ENCODE measurements at places on chromosomes 1 and 21.

GRCh38 chr1:243792891-243793290 lies 57.2 kb downstream of the AKT3 start:
- no peak for DNase-seq

- no peak for DNase-seq
Measured at GRCh38 chr1:23999156-23999671, 19.1 kb upstream of the SRSF10 start.

DNA sequence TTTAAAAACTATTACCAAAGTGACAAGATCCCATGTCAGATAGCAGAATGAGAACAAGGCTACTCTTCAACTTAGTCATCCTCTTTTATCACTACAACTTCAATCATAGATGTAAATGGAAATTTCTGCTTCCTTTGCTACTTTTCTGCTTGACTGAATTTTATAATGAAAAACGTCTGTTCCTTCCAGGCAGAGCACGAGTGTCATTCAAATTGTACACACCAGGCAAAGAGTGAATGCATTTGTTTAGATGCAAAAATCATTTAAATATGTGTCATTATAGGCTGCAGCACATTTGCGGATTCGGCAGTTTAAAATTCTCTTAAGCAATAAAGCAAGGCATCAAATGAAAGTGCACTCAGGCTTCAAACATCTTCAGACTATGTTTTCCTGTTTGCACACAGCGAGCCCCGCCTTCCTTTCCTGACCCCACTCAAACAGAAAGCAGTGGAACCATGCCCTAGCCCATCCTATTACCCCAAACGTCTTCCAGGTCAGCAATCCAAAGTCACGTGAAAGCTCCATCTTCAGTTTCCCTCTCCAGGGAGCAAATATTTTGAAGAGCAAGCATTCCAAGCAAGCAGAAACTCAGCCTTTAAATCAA lies 99.6 kb downstream of the APP start:
- peak; percentile 49 for DNase-seq

DNA sequence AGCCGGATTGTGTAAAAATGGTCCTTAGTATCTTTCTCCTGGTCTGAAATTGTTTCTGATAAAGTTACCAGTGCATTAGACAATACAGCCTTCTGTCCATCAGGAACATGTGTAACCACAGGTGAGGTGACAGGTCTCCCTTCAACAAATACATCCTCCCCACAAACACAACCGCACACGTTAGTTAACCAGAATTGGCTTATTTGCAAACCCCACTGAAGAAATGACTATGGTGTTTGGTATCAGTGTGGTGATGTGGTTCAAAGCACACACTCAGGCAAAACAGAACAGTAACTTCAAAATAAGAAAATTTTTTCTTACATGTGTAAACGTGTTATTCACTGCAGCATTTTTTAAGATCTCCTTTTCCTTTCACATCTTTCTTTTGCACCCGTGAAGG lies 517.2 kb upstream of the NR5A2 start:
- no peak for DNase-seq

DNA sequence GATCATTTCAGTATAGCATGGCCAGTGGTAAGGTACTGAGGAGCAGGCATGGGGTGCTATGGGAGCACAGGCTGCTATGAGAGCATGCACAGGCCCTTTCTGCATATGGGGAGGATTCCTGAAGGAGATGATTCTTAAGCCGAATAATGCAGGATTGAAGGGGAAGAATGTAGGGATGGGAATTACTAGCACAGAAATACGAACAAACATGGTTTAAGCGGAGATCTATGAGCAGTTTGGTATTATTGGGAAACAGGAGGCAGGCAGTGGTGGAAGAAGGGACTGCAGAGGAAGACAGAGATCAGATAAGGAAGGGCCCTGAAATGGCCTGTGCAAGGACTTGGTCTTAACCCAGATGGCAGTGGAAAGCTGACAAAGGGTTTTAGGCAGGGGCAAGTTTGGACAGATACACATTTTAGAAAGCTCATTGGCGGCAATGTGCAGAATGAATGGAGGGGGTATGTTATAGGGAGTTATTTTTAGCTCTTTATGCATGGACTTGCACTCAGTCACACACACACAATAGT lies 1.7 kb downstream of the OSCP1 start:
- DNase-seq, result no peak

DNA sequence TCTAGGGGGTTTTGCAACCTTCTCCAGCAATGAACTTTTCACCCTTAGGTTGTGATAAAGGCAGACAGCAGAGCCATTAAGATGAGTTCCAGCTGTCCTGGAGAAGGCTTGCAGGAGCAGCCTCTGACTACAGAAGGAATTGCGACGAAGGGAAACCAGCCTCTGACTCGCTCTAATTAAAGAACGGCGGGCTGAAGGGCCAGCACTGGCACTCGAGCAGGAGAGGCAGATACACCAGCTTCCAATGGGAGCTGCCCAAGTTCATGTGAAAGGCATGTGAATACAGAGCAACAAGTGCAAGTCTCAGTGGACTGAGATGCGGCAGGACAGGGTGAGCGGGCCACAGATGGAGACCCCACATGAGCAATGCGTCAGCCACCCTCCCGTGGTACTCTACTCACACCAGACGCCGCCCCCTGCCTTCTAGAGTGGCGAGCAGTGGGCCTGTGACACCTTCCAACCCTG lies 15.7 kb downstream of the RCC2 start:
- DNase-seq, result no peak

- no peak for DNase-seq
Measured at GRCh38 chr1:88451856-88452255, 232.2 kb upstream of the PKN2 start.

- no peak for DNase-seq
Measured at GRCh38 chr1:18204575-18204974, 97.0 kb downstream of the IGSF21 start.

DNA sequence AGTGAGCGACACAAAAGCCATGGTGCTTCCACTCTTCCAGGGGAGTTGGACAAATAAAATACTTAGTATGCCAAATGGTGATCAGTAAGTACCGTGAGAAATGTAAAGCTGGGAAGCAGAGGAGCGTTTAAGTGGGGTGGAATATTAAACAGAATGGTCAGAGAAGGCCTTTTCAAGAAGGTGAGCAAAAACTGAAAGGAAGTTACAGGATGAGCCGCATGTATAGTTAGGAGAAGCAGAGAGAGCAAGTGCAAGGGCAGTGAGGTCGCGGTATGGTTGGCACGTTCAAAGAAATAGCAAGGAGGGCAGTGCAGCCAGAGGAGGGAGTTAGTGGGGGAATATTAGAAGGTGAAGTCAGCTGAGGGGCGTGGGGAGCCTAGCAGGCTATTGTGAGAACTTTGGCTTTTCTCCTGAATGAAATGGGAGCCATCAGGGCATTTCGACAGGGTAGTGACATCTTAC lies 748 bp upstream of the ATP6V0B start:
- DNase-seq, result no peak

DNA sequence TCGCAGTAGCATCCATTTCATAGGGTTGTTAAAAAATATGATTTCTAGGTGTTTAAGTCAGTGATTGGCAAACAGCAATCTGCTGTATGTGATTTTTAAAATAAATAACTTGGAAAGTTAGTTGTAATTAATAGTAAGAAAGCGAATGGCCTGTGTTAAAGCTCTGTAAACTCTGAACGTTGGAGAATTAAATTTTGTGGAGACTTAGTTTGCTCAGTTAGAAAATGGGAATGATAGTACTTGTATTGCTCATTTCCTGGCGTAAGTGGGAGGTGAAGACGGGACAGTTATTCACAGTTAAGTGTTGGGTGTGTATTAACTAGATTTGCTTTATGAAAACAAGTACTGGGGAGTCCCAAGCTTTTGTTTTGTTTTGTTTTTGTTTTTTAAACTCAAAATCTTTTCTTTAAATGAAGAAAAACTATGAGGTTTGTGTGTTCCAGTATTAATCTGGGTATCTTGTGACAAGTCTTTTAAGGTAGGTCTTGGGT lies 995 bp downstream of the CACYBP start:
- DNase-seq, result no peak

DNA sequence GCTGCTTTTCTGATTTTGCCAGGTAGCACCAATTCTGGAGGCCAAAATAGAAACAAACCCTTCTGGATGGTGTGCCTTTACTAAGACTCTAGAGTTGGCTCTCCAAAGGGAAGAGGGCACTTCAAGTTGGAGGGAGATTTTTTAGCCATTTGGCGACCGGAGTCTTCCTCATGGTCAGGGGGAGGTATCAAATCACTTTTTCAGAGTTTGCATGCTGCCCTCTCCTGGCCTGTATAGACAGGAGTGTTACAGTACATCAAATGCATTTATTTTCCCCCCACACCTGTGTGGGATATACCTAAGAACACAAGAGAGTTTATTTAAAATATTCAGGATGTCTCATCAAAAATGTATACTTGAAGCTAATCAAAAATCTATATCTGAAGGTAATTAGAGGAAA lies 3.2 kb downstream of the GREM2 start:
- no peak for DNase-seq

DNA sequence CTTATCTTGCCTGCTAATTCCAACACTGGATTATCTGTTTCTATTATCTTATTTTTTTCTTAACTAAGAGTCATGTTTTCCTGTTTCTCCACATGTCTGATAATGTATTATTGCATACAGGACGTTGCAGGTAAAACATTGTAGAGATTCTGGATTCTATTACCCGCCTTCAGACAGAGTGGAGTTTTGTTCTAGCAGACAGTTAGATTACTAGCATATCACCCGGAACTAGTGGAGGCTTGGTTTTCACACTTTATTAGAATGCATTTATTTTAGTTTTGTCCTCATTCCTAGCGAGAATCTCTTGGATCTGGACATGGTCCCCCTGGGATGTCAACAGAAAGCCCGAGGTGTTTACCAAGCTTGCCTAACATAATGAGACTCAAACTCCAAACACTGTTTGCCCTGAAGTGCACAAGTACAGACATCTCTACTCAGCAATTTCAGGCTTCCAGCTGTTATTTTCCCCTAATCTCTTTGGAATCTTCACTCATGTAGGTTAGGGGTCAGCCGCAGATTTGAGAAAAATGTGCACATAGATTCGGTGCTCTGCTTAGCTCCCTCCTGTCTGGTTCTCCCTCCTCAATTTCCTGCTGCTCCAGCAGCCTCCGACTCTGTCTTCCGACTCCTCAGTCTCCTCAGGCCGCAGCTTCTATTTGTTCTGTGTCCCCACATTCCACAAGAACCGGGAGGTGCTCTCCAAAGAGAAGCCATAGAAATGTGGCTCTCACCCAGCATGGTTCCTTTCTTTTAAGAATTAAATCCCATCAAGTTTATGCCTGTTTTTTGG lies 36.8 kb upstream of the PTPRF start:
- peak; percentile 6 for DNase-seq

- no peak for DNase-seq
Measured at GRCh38 chr1:221772117-221772516, 30.2 kb upstream of the DUSP10 start.

DNA sequence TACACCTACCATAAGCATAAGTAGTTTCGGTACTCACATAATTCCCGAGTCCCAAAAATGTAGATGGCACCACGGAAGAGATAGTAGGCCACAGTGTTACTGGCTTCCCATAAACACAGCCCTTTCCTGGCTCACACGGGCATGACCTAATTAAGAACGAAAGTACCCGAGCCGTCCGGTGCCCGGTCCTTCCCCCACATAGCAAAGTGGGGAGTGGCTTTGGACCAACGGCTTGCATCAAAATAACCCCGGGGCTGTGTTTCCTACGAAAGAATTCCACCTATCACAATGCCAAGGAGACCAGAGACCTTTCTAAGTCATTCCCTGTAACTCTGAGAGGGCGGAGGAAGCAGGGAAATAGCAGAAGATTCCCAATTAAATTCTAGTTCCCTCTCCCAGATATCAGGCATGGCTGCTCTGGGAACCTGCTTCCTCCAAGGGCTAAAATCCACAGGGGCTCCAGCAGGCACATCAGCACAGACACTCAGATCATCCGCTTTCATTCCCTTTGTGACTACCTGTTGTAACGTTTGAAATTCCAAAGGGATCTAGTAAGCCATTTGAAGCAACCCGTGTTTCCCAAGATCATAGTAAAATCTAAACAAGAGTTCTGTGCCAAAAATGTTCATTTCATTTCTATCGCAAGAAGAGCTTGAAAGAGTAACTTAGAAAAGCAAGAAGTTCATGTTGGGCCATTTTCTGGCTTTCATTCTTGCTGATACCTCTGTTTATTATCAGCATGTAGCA lies at the start of gene TMPRSS3:
Gene TMPRSS3 (minus strand): TSS at position 148 of the 747 bp plus-strand sequence. CDS start 635 bp downstream, outside the sequence.
- no peak for DNase-seq

- no peak for DNase-seq
Measured at GRCh38 chr1:244160455-244161235, 109.6 kb downstream of the ZBTB18 start.

GRCh38 chr1:25217015-25217414 lies 15.3 kb downstream of the SYF2 start:
- no peak for DNase-seq

GRCh38 chr1:234372011-234372757 lies 1.1 kb upstream of the COA6 start:
- DNase-seq, result peak; percentile 35

DNA sequence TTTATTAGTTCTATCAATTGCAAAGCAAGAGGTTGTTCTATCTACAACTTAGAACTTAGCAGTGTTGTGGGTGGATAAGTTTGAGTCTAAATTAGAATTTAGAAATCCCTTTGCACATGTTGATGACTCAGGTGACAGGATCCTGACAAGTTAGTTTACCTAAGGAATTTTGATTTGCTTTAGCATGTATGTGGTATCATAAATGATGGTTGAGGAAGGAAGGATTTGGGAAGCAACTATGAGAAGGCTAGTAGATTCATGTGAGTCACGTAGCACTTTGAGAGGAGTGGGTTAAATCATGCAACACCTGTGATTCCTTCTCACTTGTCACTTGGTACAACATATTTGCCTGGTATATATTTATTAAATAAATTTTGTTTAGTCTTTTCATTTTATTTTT lies 223.7 kb upstream of the USP25 start:
- DNase-seq, result no peak

GRCh38 chr21:44999972-45000636 lies 60.3 kb downstream of the SLX9 start:
- no peak for DNase-seq

DNA sequence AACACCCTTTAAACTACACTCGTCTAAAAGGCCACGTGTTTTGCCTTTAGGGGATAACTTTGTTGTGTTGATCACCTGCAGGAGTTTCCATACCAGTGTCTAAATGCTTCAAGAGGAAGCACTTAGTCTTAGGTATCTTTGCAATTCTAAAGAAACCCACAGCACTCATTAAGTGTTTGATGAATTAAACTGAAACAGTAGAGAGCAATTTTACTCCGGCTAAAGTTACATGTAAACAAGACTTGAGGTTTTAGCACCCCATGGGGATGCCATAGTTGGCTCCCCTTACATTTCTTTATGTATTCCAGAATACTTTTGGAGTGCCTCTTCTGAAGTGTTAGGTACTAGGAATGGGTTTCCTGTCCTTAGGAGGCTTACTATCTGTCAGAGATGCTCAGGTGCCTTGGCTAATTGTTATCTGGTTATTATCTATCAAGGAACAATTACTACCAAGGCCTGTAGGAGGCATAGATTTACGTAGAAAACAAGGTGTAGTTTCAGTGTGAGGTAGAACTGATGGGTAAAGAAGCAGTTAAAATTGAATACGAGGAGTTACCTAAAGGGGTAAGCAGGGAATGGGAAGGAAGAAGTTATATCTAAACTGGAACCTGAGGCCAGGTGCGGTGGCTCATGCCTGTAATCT lies 176.8 kb upstream of the SAMSN1 start:
- no peak for DNase-seq
